ENCODE measurements at places on chromosomes 4 and X.

DNA sequence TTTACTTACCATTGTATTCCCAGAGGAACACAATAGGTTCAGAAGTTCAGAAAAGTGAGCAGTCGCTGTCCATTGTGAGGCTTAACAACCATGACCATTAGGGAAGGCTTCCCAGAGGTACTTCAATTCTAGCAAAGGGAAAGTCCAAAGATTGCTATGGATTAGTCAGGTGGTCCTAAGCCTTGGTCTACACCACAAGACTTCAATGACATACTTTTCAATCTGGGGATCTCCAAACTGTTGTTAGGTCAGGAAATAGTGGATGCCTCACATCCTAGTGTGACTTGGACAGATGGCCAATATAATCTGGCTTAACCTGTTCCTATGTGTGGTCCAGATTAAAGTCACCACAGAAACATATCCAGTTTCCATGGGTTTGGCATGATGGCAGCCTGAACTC, 118.0 kb downstream of the SPCS3 start:
- no peak for DNase-seq

DNA sequence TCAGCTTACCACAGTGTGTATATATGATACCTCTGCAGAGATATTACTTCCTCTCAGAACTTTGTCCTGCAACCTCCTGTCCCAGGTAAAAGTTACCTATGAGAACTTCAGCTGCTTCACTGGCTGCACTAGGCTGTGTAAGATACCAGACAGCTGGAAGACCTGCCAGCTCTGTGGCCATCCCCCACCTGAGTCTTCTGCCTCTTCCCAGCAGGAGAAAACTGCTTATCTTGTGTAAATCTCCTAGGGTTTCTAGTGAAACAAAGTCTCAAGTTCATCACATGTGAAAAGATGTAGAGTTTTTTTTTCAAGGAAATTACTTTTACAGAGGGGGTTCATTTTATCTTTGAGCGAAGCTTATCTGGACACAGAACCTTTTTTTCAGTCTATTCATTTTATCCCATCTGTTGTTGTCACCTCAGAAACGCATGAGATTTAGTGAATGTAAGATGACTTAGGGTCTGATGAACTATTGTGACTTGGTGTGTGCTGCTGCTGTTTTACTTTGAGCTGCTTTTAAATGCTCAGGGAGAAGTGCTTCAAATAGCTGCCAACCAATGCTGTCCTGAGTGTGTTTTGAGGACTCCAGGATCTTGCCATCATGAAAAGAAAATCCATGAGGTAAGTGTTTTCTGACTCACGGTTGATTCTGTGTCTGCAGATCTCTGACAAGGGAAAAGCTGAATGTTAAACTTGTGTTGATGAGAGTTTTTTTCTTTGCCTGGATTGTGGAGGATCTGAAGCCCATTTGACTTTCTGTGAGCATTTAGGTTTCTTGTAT, 187.8 kb downstream of the FRAS1 start:
- no peak for DNase-seq

DNA sequence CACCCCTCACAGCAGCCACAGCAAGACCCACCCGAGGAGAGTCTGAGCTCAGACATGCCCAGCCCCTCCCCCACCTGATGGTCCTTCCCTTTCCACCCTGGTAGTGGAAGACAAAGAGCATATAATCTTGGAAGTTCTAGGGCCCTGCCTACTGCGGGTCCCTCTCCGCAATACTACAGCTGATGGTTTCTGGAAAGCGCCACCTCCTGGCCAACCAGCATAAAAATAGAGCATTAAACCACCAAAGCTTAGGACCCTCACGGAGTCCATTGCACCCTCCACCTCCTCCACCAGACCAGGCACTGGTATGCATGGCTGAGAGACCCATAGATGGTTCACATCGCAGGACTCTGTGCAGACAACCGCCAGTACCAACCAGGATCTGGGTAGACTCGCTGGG, 78.2 kb downstream of the SH3BGRL start:
- DNase-seq = peak; percentile 7

GRCh38 chr4:69517674-69518073, 22.0 kb upstream of the UGT2B4 start:
- no peak for DNase-seq

GRCh38 chr4:24843096-24843495, 47.7 kb downstream of the SOD3 start:
- no peak for DNase-seq

GRCh38 chrX:130418740-130419139, 17.0 kb downstream of the RBMX2 start:
- no peak for DNase-seq

GRCh38 chrX:129161108-129161507, 362.2 kb downstream of the SMARCA1 start:
- DNase-seq = peak; percentile 13

- no peak for DNase-seq
These were observed 667.4 kb upstream of the NDST4 start for GRCh38 chr4:115780835-115781234.

DNA sequence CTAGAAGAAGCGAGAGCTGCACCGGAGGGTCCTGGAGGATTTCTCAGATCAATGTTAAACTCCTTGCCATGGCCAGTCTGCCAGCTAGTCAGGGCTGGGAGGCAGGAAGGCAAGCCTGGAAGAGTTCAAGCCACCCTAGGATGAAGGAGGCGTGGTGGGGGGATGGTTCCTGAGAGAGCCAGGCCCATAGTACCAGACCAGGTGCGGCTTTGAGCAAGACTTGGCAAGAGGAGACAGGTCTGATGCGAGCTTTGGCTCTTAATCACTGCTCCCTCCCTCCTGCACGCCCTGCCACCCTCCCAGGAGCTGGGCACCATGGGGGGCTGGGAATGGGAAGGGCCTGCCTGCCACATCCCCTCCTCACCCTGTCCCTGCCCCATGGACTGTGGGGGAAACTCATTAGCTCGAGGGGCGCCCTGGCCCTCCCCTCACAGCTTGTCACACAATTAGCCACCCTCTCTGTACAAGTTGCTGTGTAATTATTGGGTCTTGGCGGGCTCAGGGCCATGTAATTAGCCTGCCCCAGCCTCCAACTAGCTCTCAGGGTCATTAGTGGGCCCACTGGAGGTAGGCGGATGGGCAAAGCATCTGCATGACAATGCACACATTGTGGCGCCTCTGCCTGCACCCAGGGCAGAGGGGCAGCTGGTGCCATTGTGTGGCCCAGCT, 50.3 kb downstream of the EFNB1 start:
- peak; percentile 60 for DNase-seq

DNA sequence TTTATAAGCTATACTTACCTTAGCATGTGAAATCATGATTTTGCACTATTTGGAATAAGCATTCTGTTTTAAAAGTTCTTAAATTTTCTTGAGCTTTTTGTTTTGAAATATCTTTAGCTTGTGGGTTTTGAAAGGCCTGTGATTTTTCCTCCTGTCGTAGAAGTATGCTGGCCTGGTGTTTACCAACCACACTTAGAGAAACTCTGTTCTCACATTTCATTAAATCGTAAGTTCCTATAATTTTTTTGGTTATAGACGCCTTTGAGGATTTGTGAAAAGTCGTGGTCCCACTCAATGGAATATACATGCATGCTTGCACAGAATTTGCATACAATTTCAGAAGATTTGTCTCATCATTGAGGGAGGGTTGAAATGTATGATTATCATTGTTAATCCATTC, 63.6 kb downstream of the PDLIM5 start:
- DNase-seq = no peak
